G401 (cell line): ENCODE measurements at places on chromosomes 2 and 18.

- DNase-seq = no peak
Measured at GRCh38 chr18:27843783-27844777, 332.9 kb downstream of the CDH2 start.

GRCh38 chr2:60530660-60531281 is 22.7 kb downstream of the BCL11A start:
- DNase-seq = no peak

DNA sequence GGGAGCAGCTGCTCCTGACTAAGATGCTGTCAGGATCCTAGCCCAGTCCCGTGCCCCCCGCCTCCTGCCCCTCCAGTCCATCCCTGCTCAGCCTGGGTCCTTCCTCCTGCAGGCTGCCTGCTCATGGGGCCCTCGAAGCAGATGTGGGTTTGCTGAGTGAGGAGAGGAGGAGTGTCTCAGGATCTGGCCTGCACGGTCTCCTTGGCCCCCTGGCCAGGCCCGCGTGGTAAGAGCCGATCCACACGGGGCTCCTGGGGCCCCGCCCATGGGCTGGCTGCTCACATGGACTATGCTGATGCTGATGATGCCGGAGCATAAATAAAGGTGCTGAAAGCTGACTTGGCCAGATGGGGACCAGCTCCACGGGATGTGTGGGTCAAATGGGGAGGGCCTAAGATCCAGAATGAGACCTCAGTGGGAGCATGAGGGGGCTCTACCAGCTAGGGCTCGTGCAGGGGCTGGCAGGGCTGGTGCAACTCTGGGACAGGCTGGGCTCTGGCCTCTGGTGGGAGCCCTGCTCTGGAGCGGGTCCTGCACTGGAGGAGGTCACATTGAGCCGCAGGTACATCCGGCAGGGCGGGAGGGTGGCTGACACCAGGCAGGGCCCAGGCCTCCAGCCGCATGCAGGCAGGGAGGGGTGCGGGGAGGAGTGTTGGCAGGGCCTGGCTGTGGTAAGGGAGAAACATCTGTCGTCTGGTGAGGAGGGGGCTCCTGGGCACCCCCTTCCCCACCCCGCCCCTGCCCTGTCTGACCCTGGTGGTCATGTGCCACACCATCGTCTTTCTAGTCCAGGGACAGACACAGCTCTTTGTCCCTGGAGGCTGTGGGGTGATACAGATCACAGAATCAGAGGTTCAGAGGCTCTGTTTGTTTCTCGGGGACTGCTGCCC is 275.3 kb upstream of the HDAC4 start:
- no peak for DNase-seq

- no peak for DNase-seq
Measured at GRCh38 chr18:45023519-45023918, 342.8 kb downstream of the SETBP1 start.

GRCh38 chr2:61151436-61151835 is 10.6 kb upstream of the C2orf74 start:
- DNase-seq = no peak

- DNase-seq = no peak
Measured at GRCh38 chr2:121638333-121638732, 10.9 kb downstream of the CLASP1 start.

DNA sequence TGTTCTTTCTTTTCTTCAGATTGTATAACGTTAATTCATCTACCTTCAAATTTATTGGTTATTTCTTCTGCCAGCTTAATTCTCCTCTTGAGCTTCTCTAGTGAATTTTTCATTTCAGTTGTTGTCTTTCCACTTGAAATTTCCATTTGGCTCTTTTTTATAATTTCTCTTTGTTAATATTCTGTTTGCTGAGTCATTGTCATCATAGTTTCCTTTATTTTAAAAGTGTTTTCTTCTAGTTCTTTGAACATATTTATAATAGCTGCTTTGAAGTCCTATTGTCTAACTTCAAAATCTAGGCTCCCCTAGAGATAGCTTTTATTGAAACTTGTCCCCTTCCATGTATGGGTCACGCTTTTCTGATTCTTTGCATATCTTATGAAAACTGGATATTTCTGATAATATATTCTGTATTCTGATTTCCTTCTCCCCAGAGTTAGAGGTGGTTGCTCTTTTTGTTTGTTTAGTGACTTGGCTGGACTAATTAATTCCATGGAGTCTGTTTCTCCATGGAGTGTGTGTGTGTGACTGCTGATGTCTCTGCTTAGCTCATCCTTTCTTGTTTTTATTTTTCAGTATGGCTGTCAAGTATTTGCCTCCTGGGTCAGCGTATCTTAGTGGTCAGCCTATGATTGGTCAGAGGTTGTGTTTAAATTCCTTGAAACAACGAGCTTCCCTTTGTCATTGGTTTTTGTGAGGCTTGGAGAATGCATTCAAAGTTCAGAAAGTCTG is 47.6 kb downstream of the DIS3L2 start:
- DNase-seq = no peak

- DNase-seq = no peak
Measured at GRCh38 chr2:201107624-201108023, 8.3 kb upstream of the CFLAR start.

- no peak for DNase-seq
Measured at GRCh38 chr2:169768262-169768995, 30.2 kb upstream of the SSB start.

DNA sequence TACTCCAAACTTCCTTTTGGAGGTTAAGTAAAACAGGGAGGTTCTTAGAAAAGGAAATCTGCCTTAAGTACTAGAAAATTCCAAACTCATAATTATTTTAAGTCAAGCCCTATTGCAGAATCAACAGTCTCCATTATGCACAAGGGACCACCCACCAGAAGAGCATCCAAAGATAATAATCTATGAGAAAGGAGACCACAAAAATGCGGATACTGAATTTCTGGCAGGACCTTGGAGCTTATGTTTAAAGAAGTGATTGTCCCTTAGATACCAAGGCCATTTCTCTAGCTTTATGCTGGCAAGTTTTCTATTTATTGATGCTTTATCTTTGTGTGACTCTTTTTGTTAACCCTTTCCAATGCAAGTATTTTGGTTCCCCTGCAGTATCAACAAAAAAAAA is 404.0 kb upstream of the MMADHC start:
- peak; percentile 16 for DNase-seq

DNA sequence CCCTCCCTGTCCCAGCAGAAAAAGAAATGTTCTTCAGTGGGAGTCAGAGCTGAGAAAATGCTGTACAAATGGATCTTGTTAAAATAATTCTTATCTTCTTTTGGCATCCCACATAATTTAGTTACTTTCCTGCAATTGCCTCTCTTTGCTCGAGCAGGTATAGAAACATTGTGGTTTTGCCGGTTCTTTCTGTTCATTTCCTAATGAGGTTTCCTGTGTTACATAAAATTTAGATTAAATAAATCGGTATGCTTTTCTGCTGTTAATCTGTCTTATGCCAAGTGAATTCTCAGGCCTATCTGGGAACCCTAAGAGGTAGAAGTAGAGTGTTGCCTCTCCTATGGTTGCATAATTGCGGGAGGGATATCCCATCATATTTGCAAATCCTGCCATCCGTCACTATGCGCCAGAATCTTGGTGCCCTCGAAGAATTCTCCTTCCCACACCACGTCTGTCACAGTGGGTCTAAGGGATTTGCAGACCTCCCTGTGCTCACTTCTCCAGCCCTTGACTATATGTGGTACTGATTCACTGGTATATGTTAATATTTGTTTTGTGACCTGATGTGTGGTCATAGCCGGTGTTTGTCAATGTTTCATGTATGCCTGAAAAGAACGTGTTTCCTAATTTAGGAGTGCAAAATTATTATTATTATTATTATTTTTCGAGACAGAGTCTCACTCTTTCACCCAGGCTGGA is 12.2 kb upstream of the HDAC4 start:
- DNase-seq = no peak

DNA sequence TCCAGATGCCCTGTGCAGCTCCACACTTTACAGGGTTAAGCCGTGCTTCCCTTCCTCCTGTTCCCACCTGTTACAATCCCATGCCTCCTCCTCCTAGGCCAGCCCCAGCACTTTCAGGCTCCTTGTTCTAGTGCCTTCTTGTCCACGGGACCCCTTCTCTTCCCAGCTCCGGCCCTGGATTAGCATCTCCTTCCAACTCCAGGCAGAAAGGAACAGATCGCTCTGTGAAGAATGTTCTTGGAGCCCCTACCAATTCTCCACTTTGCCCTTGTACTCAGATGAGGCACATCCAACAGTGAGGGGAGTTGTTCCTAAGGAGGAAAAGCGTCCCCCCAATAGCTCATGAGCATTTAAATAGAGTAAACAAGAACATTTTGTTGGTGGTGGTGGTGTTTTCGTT is 72.7 kb downstream of the CABLES1 start:
- DNase-seq = peak; percentile 45

DNA sequence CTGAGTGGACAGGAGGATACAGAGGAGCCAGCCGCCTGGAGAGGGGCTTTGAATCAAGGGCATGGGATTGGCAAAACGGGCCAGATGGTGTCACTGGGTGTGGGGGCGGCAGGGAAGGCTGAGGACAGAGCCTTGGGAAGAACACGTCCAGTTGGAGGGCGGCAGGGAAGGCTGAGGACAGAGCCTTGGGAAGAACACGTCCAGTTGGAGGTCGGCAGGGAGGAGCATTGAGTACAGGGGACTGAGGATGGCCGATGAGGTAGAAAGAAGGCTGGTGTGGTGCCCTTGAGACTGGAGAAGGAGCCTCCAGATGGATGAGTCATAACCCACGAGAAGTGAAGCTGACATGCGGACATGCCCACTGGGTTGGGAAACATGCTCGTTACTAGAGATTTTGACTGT is 4.5 kb downstream of the HES6 start:
- no peak for DNase-seq

GRCh38 chr2:1960761-1961160 is 216.4 kb upstream of the PXDN start:
- DNase-seq = no peak

DNA sequence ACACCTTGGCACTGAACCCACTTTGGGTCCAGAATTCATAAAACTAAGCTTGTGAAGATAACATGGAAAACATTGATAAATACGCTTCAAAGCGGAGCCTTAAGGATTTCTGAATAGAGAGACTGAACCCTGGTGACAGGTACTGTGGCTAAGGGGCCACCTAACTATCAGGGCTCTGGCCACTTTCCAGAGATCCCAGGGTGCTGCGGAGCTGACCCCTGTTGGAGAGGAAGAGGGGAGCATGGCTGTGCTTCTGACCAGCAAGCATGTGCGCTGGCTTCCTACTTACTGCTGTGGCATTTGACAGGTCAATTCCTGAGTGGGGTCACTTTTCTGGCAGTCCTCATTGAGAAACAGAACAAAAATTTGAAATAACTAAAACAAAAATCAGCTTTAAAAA is 228.3 kb downstream of the NAPG start:
- no peak for DNase-seq

GRCh38 chr18:6929370-6930102 is 188.1 kb downstream of the LAMA1 start:
- DNase-seq = no peak

DNA sequence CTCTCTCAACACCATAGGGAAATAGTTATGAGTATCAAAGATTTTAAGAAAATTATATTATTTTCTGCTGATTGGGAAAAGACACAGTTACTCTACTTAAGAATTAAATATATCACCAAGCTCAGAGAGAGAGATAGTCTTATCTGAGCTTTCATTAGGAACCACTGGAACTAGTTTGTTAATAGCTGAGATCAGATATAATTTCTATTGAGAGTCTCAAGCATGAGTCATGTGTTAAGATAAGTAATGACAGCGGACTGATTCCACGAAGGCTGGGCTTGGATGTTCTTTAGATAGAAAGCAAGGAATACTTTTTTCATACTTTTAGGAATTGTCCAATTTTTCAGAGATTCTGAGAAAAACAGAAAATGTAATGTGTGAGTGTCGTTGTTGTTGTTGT is 44.4 kb upstream of the RBM44 start:
- no peak for DNase-seq

GRCh38 chr18:54867131-54867530 is 38.9 kb downstream of the RAB27B start:
- DNase-seq = no peak

- DNase-seq = no peak
Measured at GRCh38 chr2:33213648-33214047, 262.8 kb upstream of the RASGRP3 start.

DNA sequence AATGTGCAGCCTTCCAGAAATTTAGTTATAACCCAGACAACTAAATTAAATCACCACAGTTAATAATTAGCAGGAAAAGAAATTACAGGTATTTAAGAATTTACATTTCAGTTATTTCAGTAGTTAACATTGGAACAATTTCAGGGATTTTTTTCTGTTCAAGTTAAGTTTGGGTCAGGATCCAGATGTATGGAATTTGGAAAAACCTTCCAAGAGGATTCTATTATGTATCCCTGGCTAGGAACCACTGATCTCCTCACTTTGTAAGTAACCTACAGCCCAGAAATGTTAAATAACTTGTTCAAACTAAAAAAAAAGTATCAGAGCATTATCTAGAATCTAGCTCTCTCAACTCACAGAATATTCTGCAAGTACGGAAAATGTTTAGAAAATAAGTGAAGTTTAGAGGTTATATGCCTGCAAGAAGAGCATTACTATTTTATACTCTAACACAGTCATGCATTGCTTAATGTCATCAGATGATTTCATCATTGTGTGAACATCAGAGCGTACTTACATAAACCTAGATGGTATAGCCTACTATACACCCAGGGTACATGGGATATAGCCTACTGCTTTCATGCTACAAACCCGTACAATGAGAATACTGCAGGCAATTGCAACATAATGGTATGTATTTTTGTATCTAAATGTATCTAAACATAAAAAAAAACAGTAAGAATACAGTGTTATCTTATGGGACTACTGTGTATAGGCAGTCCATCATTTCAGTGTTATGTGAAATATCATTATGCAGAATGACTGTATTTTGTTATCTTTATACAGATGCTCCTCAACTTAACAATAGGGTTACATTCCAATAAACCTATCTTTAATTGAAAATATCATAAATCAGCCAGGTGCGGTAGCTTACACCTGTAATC is 6.1 kb downstream of the NCKAP1 start:
- DNase-seq = no peak

DNA sequence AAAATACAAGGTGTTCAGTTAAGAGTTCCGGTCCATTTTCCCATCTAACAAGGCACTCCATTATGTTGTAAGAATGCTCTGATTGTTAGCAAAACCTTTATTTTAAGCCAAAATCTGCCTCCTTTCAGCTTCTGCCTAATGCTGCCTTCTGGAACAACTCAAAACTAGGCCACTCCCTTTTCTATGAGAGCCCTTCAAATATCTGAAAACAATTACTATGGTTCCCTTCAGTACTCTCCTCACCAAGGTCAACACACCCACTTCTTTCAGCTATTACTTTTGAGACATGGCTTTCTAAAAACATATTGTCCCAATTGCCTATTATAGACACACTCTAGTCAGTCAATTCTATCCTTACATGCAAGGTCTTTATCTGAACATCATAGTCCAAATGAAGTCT is 429.4 kb downstream of the ERBB4 start:
- peak; percentile 39 for DNase-seq
